Chondrocyte (in vitro differentiated cells): ENCODE measurements at places on chromosomes 11 and 22.

GRCh38 chr11:28400331-28401100 lies 292.3 kb downstream of the METTL15 start:
- H3K27ac ChIP-seq, result no peak overlapping the region
- H3K4me3 ChIP-seq, result no peak overlapping the region
- DNase-seq, result no peak
- no peaks in the 10 kb centered on the region for H3K4me1 ChIP-seq

- no peak overlapping the region for H3K27ac ChIP-seq
- H3K27me3 ChIP-seq, result no peaks in the 10 kb centered on the region
- peak; percentile 63 for DNase-seq
- peaks cover 28% of the 10 kb centered on the region for H3K36me3 ChIP-seq
Measured at GRCh38 chr22:49884075-49884474, 30.4 kb downstream of the ZBED4 start.

DNA sequence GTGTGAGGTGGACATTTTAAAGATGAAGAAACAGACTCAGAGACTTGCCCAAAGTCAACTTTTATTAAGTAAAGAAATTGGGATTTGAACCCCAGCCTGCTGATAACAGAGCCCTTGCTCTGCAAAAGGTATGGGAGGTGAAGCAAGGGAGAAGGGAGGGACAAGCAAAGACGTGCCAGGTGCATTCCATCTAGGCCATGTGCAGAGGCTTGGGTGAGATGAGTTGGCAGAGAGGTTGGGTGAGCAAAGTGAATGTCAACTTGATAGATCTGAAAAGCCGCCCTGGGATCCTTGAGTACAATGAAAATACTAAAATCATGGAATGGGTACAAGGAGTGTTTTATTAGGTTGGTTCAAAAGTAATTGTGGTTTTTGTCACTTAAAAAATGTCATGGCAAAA lies 341.3 kb downstream of the CADM1 start:
- H3K4me3 ChIP-seq, result no peak overlapping the region
- H3K4me1 ChIP-seq, result peaks cover 4% of the 10 kb centered on the region
- no peaks in the 10 kb centered on the region for H3K36me3 ChIP-seq
- peaks cover 24% of the 10 kb centered on the region for H3K27me3 ChIP-seq

- peaks cover 29% of the 10 kb centered on the region for H3K4me1 ChIP-seq
- no peak overlapping the region for H3K4me3 ChIP-seq
- peaks cover 2% of the 10 kb centered on the region for H3K36me3 ChIP-seq
- no peaks in the 10 kb centered on the region for H3K27me3 ChIP-seq
- DNase-seq, result no peak
Measured at GRCh38 chr22:44444341-44445306, 53.4 kb downstream of the RTL6 start.

- H3K4me3 ChIP-seq, result no peak overlapping the region
- no peak overlapping the region for H3K27ac ChIP-seq
- H3K27me3 ChIP-seq, result no peaks in the 10 kb centered on the region
- H3K4me1 ChIP-seq, result peaks cover 18% of the 10 kb centered on the region
Measured at GRCh38 chr22:40247976-40248375, 70.3 kb downstream of the TNRC6B start.

DNA sequence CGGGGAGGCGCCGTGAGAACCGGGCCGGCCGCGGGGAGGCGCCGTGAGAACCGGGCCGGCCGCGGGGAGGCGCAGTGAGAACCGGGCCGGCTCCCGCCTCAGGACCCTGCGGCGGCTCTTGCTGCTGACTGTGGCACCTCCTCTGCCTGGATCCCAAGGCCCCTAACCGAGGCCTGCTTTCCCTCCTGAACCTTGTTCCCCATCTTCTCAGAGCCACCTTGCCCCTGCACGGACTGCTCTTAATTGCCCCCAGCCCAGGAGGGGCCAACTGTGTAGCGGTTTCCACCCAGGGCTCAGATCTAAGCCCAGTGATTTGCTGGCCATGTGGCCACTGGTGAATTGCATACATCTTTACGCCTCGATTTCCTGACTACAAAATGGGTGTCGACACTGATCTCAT lies 112.2 kb upstream of the B3GAT1 start:
- peak; percentile 61 for DNase-seq
- peaks cover 24% of the 10 kb centered on the region for H3K27me3 ChIP-seq
- no peak overlapping the region for H3K27ac ChIP-seq
- no peaks in the 10 kb centered on the region for H3K36me3 ChIP-seq
- H3K4me3 ChIP-seq, result no peak overlapping the region
- H3K4me1 ChIP-seq, result no peaks in the 10 kb centered on the region

- H3K4me1 ChIP-seq, result peaks cover 4% of the 10 kb centered on the region
- no peak overlapping the region for H3K27ac ChIP-seq
- DNase-seq, result no peak
- no peaks in the 10 kb centered on the region for H3K36me3 ChIP-seq
- H3K27me3 ChIP-seq, result no peaks in the 10 kb centered on the region
- no peak overlapping the region for H3K4me3 ChIP-seq
Measured at GRCh38 chr11:66818231-66818955, 24.8 kb upstream of the RCE1 start.

DNA sequence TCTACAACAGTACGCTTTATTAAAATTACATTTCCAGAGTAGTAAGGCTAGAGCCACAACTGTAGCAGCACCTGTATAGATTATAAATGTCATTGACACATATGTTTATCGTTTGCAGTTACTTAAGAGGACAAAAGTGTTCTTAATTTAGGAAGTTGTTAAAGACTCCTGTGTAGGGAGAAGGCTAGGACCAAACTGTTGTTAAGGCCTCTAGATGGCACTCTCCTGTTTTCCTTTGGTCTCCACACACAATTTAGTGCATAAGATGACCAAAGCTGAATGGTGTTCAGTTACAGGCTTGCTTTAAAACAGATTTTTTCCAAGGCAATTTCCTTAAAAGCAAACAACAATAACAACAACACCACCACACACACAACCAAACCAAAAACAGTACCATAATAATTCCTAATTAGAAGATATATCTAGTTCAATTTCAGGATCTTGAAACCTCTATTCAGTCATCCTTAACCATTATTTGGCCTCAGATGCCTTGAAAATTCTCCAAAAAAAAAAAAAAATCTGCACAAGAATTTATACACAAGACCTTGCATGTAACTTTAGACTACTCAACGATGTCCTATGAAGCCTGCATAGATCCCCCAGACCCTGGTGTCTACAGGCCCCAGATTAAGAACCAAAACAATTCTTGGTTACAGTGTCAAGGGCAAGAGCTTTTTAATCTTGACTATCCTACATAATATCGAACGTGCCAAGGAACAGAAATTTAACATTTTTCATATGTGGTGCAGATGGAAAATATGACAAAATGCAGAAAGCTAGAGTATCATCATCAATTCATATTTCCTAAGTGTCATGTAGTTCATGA lies 42.6 kb upstream of the APOA1 start:
- H3K4me3 ChIP-seq, result no peak overlapping the region
- H3K27me3 ChIP-seq, result no peaks in the 10 kb centered on the region
- H3K27ac ChIP-seq, result no peak overlapping the region
- peaks cover 3% of the 10 kb centered on the region for H3K36me3 ChIP-seq
- peaks cover 4% of the 10 kb centered on the region for H3K4me1 ChIP-seq

DNA sequence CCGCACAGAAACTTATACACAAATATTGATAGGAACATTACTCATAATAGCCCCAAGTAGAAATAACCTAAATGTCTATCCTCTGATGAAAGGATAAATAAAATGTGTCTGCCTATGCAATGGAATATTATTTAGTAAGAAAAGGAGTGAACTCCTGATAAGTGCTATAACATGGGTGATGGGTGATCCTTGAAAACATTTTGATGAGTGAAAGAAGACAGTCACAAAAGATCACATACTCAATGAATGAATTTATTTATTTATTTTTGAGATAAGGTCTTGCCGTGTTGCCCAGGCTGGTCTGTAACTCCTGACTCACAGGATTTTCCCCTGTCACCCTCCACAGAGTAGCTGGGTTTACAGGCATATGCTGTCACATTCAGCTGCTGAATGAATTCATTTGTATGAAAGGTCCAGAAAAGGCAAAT lies 17.3 kb downstream of the RNF121 start:
- peaks cover 4% of the 10 kb centered on the region for H3K36me3 ChIP-seq
- H3K27ac ChIP-seq, result peak overlapping the region; percentile 93
- H3K4me1 ChIP-seq, result peaks cover 66% of the 10 kb centered on the region
- no peak for DNase-seq
- no peaks in the 10 kb centered on the region for H3K27me3 ChIP-seq
- peak overlapping the region; percentile 24 for H3K4me3 ChIP-seq

DNA sequence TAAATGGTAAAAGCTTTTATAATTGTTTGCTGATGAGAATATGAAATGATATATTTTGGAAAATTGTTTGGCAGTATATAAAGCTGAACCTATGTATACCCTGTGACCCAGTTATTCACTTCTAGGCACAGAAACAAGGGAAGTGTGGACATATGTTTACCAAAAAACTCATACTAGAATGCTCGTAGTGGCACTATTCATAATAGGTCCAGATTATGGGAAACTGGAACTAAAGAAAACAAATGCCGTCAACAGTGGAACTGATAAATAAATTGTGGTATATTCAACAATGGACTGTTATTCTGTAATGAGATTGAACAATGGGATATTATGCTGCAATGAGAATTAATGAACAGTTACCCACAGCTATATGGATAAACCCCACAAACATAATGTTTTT lies 32.8 kb downstream of the CSTPP1 start:
- H3K27me3 ChIP-seq, result no peaks in the 10 kb centered on the region
- no peaks in the 10 kb centered on the region for H3K4me1 ChIP-seq
- H3K27ac ChIP-seq, result no peak overlapping the region
- H3K36me3 ChIP-seq, result no peaks in the 10 kb centered on the region
- H3K4me3 ChIP-seq, result no peak overlapping the region

DNA sequence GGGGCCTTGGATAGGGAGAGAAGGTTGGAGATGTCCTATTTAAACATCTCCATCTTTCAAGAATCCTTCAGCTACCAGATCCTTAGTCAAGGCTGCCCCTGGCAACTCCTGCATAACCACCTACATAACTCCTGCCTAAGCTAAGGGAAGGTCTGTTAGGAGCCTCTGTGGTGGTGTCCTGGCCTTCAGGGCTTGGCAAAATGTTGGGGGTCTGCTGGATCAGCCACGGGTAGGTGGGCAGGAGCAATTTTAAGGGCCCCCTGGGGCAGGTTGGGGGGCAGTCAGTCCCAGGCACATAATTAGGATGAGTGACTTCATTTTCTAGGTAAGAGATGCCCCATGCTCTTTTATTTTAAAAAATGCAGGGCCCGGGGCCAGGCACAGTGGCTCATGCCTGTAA lies 25.9 kb downstream of the USH1C start:
- H3K36me3 ChIP-seq, result no peaks in the 10 kb centered on the region
- H3K27ac ChIP-seq, result no peak overlapping the region
- H3K4me1 ChIP-seq, result no peaks in the 10 kb centered on the region
- H3K4me3 ChIP-seq, result no peak overlapping the region
- DNase-seq, result no peak
